ENCODE measurements at places on chromosomes 7 and 10. TPM values are rescaled to one million over a fixed set of nuclear protein-coding genes. Genes with fewer than 3 reads are reported as not detected.

Gene FAM131B
- 7.6 TPM for total RNA-seq

Gene GPR37
- 9.8 TPM for total RNA-seq

Gene TWIST1
- total RNA-seq, result 5.7 TPM

Gene CPEB3
- total RNA-seq, result 1.2 TPM

Gene SLC18A3
- total RNA-seq, result 4.6 TPM

Gene NEUROG3
- total RNA-seq, result not detected

Gene TMEM273
- not detected for total RNA-seq
